GM06990 (cell line): ENCODE measurements at places on chromosomes 13 and 19.

GRCh38 chr19:3810708-3811355, 24.7 kb upstream of the MATK start:
- no peak for DNase-seq

DNA sequence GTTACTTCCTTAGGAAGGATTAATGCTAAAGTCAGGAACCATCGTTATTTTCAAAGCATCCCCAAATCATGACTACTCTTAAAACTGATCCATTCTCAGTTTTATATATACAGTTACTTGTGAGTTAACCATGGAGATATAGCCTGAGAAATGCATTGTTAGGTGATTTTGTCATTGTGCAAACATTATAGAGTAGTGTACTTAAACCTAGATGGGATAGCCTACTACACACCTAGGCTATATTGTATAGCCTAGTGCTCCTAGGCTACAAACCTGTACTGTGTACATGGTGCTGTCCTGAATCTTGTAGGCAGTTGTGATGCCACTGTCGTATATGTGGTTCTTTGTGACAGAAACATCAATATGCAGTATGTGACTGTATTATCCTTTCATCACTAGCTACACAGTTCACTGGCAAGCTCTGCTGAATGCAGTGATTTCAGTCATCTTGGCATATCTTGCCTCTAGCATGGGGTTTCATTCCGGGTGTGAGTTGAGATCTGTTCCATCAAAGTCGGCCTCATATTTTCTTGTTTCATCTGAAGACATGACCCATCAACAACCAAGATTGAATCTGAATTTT, 45.3 kb downstream of the CDK8 start:
- no peak for DNase-seq

DNA sequence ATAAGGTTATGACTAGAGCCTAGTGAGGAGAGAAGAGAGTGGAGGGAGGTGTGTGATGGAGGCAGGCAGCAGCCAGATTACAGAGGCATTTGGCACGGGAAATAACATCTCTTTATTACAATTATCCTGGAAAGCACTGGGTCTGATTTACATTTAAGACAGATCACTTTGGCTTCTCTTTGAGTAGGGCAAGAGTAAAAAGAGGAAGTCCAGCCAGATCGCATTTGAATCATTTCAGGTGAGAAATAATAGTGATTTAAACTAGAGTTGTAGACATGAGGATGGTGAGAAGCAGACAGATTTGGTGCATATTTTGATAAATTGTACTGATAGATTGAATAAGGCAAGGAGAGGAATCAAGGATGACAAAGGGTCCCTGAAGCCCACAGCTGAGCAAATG, 9.6 kb upstream of the SACS start:
- DNase-seq = no peak

- DNase-seq = no peak
Observed at GRCh38 chr13:32117701-32118100, 86.1 kb downstream of the FRY start.

- no peak for DNase-seq
Observed at GRCh38 chr19:2199215-2199614, 35.5 kb downstream of the DOT1L start.

DNA sequence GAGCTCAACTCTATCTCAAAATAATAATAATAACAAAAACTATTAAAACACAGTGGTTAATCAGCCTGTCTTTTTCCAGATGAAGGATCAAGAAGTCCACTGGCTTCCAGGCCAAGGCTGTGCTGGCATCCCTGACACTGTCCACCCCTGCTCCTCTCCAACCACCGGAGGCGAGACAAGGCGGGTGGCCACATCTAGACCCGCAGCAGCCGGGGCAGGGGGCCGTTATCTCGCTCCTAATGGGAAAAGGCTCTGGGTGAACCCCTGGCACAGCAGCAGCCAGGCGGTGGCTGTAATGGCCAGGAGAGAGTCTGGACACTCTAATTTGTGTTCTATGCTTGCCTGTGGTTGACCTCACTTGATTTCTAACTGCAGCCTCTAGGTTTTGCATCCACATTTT, 158.0 kb upstream of the SOX1 start:
- no peak for DNase-seq

GRCh38 chr13:95643936-95644598, 439 bp downstream of the DZIP1 start:
- peak; percentile 36 for DNase-seq

- no peak for DNase-seq
Observed at GRCh38 chr19:30006207-30006606, 64.2 kb downstream of the URI1 start.
